Inflammatory macrophage (primary cell): ENCODE measurements at places on chromosomes 11 and 22.

GRCh38 chr22:39738746-39739145, 154.8 kb downstream of the ENTHD1 start:
- no peak for DNase-seq

DNA sequence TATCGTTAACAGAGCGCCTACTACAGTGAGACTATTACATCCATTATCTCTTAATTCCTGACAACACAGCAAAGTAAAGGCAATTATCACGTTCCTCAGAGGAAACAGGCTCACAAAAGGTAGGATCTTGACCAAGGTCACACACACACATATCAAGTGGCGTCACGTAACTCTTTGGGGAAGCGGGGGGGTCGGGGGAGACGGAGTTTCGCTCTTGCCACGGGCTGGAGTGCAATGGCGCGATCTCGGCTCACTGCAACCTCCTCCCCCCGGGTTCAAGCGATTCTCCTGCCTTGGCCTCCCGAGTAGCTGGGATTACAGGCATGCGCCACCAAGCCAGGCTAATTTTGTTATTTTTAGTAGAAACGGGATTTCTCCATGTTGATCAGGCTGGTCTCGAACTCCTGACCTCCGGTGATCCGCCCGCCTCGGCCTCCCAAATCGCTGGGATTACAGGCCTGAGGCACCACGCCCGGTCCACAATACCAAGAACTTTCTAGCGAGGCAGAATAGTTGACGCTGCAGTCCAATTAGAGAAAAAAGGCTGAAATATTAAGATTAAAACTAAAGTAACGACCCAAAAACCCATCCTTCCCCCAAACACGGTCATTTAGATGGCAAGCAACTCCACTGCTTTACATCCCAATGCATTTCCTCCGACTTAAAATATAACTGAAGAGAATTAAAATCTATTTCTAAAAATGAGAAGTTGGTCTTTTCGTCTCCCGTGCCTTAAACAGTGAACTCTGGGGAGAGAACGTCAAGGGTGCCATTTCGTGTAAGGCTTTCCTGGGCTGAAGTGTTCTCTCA, 1.2 kb downstream of the DDX17 start:
- peak; percentile 65 for DNase-seq

- DNase-seq: peak; percentile 74
Measured at GRCh38 chr11:18243783-18244362, 4.6 kb downstream of the SAA2 start.

DNA sequence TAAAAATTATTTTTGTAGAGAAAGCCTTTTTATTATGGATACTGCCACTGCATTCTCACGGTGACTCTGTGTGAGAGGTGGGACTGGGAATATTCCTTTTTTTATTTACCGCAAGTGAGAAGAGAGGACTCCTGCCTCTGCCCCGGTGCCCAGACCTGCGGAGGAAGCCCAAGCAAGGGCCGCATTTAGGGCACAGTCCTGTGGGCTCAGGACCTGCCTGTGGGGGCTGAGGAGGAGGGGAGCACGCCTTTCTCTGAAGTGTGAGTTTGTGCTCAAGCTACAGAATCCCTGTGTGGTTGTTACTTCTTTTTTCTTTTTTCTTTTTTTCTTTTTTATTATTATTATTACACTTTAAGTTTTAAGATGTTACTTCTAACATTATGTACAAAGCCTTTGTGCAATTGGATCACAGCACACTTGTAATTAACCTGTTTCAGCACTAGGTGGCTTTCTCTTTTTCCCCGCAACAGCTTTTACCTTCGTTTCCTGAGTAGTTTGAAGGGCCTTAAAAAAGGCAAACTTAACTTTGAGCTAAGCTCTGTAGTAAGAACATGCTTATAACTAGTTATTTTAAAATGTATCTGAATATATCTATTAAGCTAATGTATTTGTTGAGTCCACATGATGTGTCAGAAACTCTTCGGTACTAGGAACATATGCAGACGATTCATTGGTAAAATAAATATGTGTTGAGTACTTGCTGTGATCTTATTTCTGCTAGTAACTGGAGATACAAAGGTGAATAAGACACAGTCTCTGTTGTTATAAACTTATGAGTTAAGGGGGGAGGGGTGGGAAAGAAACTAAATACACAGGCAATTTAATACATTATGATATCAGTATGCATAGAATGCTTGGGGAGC, 18.3 kb downstream of the AMOTL1 start:
- peak; percentile 56 for DNase-seq

DNA sequence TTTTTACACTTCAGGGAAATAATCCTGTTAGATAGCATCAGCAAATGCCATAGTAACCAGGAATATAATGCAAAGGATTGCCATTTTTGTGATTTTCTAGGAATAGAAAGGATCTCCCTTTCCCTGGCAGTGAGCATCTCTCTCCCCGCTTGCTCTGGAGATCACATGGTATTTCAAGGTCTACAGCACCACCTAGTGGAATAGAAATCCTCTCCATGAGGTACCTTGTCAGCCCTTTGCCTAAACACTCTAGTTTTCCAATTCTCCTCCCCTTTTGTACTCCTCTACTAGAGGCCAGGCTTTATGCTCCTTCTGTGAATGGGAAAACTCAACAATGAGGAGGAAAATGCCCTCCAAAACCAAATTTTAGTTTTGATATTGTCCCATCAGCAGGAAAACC, 78.4 kb downstream of the XRRA1 start:
- DNase-seq: peak; percentile 8

DNA sequence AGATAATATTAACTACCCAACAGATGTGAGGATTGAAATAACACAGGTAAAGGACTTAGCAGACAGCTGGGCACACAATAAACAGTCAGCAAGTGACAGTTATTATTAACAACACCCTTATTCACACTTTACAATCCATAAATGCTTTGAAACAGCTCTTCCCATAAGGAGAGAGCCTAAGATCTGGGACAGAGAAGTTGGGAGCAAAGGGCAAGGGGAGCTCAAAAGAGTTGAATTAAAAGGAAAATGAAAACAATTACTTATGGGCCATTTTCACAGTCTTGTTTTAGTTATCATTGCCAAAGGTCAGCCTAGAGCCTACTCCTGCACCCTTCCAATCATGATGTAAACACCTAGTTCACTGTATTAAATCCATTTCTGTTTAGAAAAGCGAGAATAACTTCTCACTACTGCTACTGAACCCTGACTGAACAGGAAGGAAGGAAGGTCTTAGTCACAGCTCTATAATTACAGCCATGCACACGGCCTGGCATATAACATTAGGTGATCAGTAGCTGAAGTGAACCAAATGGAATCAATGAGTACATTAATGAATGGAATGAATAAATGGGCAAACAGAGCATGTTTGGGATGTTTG, 111.3 kb downstream of the PLEKHA7 start:
- no peak for DNase-seq

- DNase-seq: peak; percentile 82
Measured at GRCh38 chr22:46749682-46750529, 11.9 kb upstream of the CERK start.

- no peak for DNase-seq
Measured at GRCh38 chr11:69180726-69181125, 25.0 kb downstream of the SMIM38 start.

DNA sequence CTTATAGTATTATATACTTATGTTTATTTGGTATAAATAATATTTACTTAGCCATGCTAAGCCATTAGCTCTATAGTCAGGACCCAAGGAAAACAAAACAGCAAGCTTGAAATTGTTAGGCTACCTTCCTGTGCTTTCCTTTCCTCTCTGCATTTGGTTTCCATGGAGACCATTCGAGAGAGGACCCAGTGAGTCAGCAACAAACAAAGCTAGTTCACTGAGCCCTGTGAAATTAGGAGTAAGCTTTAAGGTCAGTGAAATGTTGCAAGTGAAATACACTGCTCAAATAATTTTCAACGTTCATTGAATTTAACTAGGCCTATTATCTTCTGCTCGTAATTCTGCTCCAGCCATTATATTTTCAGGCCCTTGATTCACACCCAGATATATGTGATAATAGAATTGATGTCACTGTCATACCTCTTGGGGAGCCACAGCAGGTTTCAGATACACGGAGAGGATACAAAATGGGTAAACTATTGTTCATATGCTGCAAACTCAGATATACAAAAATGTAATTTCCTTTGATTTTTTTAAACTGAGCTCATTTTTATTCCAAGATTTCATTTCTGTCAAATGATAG, 9.1 kb upstream of the OR10D3 start:
- DNase-seq: no peak

DNA sequence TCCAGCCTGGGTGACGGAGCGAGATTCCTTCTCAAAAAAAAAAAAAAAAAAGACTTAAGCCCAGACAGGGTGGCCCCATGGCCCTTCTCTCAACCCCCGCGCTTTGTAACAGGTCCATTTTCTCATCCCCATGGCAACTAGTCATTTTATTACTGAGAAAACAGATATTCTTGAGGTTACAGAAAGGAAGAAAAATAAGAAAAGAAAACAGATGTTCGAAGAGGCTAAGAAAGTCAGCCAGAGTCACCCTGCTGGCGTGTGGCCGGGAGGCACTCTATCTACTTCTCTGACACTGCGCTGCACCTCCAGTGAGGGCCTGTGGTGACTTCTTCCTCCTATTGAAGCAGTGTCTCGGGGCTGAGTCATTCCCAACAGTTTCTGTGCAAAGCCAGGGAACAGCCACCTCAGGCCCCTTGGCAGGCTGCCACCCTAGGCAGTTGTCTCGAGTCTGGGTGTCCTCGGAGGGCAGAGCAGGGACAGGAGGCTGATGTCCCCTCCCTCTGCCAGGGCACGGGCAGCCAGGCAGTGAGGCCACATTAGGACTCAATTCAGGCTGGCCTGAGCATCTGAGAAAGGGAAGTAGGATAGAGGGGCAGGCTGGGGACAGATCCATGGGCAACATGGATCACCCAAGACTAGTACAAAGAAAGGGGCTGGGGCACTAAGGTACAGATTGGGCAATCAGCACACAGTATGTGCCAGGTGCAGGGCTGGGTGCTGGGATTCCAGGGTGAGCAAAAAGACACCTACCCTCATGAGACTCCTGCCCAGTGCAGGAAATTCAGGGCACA, 16.4 kb upstream of the SYVN1 start:
- DNase-seq: peak; percentile 91

- no peak for DNase-seq
Measured at GRCh38 chr11:3622521-3622920, 19.3 kb downstream of the ART5 start.

- DNase-seq: no peak
Measured at GRCh38 chr11:109838026-109838425, 255.2 kb upstream of the ZC3H12C start.
